ENCODE measurements at places on chromosomes 6 and 20. TPM values are rescaled to one million over a fixed set of nuclear protein-coding genes. Genes with fewer than 3 reads are reported as not detected.

DNA sequence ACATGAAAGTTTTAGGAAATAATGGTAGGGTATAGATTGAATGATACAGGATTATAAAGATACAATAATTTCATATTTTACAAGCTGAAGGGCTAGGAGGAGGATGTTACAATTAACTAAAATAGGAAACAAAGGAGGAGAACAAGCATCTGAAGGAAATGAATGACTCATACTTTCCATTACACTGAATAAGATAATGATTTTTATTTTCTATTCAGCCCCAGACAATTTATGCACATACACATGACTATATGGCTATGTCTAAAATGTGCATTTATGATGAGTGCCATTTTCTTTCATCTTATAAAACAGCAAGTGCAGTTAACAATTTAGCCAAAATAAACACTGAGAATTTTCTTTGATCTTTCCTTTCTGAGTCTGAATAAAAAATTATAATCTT, 994.6 kb upstream of the ADGRB3 start:
- no peak for DNase-seq

DNA sequence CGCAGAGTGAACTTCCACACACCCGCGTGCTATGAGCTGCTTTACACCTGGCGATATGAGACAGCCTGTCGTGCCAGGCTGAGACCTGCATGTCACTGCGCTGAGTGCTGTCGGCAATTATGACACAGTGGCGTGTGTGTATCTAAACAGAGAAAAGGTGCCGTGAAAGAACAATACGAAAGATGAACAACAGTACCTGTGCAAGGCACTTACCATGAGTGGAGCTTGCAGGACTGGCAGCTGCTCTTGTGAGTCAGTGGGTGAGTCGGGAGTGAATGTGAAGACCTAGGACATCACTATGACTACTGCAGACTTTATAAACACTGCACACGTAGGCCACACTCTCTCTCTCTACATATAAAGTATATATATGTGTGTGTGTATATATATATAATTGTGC, 68.5 kb upstream of the DUSP22 start:
- no peak for DNase-seq

DNA sequence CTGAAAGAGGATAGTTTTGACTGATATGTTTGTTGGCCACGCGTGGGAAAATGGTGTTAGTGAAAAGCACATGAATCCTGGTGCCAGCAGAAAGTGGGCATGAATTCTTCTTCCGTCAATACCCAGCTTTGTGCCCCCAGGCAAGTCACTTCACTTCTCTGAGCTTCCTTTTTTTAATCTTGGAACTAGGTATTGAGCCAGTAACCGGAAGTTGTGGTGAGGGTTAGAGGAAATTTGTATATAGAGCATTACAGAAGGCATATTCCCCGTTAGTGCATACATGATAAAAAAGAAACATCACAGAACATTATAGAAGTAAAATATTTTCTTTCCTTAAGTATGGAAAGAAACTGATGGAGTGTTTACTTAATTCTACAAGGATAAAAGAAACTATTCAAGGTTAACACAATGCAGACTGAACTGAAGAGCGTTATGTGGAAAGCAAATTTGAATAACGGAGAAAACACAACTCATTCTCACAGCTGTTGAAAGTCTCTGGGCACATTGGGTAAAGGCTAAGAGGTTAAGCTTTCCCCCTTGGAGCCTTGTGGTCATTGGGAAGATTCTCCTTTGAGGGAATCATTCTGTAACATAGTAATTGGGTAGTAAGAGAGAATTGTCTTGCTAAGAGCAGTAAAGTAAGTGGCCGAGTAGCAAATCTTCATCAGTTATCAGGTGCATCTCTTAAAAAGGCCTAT, 223.1 kb downstream of the BCAS1 start:
- DNase-seq = no peak

DNA sequence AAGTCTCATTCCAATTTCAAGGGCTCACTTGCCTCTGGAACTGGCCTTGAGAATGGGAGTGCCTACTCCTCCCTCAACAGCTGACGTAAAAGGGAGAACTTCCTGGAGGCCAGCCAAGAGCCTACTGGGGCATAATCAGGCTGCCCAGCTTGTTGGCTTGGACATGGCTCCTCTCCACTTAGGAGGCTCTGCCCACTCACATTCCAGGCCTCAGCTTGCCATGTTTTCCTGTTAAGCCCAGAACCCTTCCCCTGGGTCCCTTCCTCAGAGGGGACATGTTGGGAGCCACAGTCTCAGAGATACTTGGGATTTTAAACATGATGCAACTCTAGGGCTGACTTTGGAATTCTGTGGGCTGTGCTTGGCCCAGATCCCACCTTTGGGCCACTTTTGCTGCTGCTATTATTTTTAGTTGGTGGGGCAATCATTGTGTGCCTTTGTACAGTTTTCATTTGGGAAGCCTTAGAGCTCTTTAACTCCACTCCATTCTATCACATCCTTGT, 31.5 kb upstream of the ADTRP start:
- no peak for DNase-seq

DNA sequence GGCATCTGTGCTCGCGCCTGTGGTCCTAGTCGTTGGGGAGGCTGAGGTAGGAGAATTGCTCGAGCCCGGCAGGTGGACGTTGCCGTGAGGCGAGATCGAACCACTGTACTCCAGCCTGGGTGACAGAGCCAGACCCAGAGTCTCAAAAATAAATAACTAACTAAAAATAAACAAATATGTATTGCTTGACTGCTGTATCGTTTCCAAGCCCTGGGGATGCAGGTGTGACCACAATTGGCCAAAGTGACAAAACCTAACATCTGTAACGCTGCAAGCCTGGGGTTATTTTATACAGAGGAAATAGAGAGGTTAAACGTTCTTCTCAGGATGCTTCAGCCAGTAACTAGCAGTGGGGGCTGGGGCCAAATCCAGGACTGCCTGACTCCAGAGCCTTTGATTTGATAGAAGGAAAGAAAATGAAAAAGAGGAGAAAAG, 1.9 kb upstream of the SRSF3 start:
- no peak for DNase-seq

DNA sequence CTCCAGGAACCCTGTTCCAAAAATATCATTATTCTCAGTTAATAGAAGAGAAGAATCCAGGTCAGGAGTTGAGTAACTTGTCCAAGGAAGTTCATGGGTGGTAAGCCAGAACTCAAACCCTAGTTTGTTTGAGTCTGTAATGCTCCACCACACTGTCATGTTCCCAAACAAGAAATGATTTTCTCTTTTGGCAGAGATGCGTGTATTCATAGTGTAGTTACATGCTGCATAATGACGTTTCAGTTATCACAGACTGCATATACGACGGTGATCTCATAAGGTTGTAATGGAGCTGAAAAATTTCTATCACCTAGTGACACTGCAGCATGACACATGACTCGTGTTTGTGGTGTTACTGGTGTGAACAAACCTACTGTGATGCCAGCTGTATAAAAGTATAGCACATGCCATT, 102.6 kb downstream of the TULP4 start:
- DNase-seq = no peak

Gene KPNA5
- 24.4 TPM for polyA plus RNA-seq

- DNase-seq = no peak
These were observed 188.2 kb downstream of the FNDC1 start for GRCh38 chr6:159357211-159357915.

DNA sequence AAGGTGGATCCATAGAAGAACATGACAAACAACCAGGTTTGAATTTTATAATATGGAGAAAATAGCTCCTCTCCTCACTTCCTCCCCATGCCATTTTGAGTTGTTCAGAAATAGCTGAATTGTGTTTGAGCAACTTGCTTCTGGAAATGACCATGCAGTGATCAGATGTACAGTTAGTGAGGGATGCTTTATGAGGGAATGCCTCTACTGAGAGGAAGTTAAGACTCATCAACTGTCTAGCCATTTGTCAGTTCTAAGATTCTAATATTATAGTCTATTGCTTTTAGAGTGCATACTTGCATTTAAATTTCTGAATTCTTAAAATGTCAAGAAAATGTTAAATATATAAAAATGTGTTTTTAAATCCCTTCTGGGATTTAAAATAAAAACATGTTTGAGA, 3.8 kb downstream of the LAMA2 start:
- DNase-seq = no peak

Gene XKR7
- 0.24 TPM for polyA plus RNA-seq

DNA sequence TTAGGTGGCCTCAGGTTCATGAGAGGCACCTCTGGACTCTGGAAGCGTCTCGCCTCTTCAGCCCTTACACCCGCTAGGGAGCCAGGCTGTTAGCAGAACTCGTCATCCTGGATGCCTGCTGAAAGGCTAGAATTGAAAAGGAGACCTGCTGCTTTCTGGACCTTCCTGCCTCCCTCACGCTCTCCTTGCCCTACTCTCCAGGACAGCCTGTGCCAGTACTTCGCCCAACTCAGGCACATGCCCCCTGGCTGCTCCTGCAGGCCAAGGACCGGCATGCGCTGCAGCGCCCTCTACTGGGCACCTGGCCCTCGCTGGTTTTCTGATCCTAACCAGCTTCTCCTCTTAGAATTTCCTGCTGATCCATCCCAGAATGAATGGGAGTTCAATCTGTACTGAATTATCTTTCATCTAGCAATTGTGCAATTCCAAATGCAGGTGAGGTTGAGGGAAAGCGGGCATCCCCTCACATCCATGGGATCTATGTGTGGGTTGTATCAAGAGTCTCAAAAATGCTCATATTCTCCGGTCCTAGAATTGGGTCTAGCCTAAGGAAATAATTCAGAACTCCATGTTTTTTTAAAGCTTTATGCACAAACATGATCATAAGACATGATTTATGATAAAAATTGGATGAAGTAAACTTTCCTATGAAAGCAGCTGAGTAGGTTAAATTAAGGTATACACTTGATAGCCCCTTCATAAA, 78.0 kb downstream of the PTPN1 start:
- no peak for DNase-seq

Gene BPIFB2
- polyA plus RNA-seq = not detected

Gene PFDN4
- polyA plus RNA-seq = 69.8 TPM

DNA sequence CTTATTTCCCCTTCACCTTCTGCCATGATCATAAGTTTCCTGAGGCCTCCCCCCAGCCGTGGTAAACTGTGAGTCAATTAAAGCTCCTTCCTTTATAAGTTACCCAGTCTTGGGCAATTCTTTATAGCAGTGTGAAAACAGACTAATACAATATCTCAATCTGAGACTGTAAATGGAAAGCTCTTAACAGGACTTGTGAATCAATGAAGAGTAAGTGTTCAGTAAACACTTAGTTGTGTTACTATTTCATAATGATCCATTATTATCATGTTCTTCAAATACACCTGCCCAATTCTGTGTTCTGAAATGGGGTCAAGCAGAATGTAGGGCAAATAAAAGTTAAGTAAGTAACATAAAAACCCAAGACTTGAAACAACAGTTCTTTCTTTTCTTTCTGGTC, 266.2 kb downstream of the TENT5A start:
- no peak for DNase-seq

Gene OR12D3
- polyA plus RNA-seq = not detected

Gene SRPK1
- polyA plus RNA-seq = 47.8 TPM

DNA sequence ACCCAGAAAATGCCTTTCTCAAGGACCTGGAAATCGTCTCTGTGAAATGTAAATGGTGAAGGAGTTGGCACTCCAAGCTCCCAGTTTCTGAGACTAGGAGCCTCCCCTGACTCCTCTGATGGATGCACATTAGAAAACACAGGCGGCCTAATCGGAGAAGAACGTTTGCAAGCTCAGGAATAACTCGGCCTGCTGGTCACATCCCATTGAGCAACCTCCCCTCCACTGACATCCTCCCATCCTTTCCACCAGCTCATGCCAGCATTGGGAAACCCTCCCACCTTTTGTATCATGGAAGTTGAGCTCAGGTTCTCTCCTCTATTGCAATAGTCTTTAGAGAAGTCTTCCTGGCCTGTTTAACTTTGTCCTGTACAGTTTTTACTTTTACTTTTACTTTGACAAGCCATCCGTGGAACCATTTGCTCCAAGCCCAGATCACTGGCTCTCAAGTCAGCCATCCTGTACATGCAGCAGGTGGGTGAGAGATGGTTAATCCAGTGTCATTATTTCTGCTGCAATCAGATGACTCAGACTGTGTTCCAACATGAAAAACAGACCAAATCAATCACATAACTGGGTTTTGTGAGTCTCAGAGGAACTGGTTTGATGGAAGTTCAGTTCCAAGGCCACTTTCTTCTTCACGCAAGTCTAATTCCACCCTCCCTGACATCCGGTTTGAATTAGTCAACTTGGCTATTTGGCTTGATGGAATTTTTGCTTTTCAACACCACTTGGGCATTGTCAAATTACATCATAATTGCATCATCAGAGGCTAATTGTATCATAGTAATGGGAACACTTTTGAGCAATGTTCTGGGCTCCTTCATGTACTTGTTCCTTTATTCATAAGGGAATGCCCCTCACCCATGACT, 619.4 kb upstream of the CDH4 start:
- no peak for DNase-seq

DNA sequence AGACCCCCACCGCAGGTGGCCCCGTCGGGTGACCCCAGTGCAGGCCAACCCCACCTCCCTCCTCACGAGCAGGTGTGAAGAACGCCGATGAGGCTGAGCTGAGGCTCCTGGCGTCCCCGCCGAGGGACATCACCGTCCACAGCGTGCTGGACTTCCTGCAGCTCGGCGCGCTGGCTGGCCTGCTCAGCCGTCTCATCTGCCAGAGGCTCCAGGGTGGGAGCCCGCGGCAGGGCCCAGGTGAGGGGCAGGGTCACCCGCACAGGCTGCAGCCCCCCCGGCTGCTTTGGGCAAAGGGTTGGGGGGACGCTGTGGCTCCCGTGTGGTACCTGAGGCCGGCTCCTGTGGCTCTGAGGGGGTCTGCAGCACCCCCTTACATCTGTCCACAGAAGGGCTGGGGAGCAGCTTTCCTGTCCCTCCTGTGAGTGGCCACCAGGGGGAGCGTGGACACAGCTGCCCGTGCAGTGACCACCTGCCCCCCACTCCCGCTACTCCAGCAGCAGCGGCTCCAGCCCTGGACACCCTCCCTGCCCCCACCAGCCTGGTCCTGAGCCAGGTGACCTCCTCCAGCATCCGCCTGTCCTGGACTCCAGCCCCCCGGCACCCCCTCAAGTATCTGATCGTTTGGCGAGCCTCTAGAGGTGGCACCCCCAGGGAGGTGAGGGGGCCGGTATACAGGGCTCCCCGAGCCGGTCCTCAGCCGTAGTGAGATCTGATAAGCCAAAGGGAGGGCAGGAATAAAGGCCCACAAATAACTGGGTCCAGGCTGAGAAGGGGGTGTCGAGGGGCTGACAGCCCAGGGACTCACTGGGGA, 16.5 kb downstream of the COL20A1 start:
- DNase-seq = no peak

DNA sequence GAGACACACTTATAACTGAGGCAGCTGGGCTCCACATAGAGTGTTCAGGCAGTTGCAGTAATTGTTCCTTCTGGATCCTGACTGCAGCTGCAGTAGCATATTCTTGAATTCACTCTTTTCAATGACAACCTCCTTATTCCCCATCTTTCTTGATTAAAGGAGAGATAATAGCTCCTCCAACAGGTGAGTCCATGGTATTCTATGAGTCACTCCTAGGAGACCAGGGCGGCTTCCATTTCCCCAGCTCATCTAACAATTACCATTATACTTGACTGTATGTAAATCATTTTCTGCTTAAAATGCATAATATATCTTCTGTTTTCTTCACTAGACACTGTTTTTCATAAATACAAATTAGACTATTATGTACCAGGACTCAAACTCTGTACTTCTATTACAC, 62.4 kb downstream of the TENT5A start:
- DNase-seq = no peak

GRCh38 chr6:49531774-49532569, 18.5 kb upstream of the C6orf141 start:
- no peak for DNase-seq
